ENCODE measurements at places on chromosomes 12 and 14.

DNA sequence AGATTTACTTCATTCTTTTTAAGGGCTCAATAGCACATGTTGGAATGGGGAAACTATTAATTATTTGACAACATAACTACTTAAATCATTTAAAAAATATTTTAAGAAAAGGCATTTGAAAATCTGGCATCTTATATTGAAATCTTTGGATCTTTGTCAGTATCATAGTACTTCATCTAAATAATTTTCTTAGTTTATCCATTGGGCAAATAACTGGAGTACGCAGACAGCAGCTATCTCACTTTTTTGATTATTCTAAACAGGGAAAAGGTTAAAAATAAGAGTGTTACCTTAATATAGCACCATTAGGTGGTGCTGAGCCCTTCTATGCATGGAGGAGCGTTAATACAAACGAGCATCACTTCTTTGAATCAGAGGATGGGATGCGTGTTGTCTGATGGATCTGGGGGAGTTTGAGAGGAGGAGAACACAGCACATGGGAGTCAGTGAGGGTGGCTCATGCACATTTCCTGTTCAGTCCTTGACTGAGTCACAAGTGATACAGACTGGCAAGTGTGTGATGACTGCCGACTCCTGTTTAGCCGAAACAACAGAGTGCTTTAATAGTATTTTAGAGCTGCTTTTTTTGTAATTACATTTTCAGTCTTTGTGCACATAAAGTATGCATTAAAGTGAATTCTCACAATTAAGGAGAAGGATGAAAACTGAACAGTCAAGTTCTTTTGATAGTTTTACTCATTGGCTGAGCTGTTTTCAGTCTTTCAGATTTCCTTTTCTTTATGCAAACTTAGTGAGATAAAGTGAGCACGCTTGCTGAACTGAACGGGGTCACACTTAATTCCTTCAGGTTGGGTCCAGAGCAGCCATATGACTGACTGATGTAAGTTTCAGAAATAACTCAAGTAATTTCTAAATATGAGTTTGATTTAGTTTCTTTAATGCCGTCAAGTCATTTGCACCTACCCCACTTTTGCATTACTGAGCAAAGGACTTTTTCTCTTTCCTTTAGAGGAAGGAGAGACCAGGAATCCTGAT, 92.7 kb downstream of the DIP2B start:
- DNase-seq: peak; percentile 10

DNA sequence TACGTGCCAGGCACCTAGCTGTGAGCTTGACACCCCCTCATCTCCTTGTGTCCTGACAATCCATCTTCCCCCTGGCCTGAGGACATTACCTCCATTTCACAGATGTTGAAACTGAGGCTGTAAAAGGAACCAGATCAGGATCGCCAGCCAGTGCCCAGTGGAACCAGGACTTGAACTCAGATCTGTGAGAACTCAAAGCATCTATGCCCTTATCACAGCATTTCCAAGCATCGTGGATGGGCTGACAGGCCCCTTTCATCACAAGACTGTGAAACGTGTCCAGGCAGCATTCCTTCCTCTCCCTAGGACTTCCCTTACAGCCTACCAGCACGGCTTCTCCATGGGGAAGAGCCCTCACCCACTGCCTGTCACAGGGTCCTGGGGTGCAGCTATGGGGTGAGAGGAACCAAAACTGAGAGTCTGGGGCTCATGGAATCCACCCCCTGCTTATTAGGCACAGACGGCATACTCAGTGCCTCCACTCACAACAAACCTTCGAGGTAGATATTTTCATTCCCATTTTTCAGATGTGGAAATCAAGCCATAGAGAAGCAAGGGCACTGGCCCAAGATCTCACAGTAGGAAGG, 26.9 kb downstream of the CMKLR1 start:
- no peak for DNase-seq

DNA sequence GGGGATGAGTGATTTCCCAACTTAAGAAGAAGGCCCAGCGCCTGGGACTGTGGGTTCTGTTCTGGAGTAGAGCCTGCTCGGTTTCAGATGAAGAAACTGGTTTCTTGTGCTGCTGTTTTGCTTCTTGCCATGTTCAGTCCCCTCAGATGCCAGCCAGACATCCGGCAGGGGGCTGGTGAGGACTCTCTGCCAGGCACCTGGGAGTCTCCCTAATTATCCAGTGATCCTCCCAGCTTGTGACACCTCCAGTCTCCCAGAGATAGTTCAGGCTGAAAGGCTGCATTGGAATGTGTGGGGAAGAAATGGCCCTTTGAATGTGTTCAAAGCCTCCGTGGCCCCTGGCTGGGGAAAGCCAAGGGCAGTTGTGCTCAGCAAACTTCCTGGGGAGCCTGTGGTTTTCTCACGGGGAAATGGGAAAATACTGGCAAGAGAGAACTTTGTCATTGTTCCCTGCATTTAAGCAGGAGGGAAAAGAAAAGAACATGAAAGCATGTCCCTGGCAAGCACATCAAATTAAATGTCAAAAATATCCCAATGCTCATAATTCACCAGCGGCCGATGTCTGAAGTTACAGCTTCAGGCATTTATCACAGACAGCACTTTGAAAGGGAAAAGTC, 8.5 kb upstream of the SERPINA12 start:
- DNase-seq: no peak

- DNase-seq: no peak
These were observed 47.1 kb upstream of the RERG start for GRCh38 chr12:15268309-15268708.

GRCh38 chr12:105018012-105018411, 31.9 kb downstream of the NOPCHAP1 start:
- DNase-seq: no peak

GRCh38 chr14:104726600-104727451, 2.8 kb downstream of the ADSS1 start:
- DNase-seq: peak; percentile 41

GRCh38 chr14:94535506-94535905, 25.7 kb upstream of the SERPINA4 start:
- no peak for DNase-seq

GRCh38 chr12:47155457-47156166, 75.9 kb upstream of the AMIGO2 start:
- DNase-seq: no peak

- DNase-seq: no peak
These were observed 14.1 kb downstream of the ZFHX2 start for GRCh38 chr14:23537351-23538049.

GRCh38 chr12:22459838-22460490, 84.4 kb downstream of the C2CD5 start:
- no peak for DNase-seq

DNA sequence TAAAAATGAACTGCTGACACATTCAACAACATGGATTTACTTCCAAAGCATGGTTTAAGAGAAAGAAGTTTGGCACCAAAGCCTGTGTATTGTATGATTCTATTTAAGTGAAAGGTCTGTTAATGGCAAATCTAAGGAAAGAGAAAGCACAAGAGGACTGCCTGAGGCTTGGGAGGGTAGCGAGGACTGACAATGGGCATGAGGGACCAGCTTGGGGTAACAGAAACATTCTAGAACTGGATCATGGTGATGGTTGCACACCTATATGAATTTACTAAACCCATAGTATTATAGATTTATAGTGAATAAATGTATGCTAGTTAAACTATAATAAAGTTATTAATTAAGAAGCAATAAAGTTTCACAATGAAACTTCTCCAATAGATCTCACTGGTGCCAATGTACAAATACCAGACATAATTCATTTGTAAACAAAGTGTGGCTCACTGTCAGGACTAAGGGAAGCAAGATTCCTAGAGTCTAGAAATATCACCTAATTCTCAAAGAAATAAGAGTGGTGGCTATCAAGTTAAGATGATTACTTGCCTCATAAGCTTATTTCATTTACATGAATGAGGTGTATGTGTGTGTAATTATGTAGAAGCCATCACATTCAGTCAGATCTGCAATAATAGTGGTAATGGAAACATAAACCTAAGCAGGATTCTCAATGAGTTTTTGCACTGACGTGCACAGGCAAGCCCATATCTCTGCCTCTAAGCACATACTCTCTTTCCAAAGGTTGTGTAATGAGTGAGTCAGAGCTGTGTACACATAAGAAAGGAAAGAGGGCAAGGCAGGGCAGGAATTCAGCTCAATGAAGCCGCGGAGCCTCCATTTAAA, 353.4 kb downstream of the KCNH5 start:
- peak; percentile 61 for DNase-seq

DNA sequence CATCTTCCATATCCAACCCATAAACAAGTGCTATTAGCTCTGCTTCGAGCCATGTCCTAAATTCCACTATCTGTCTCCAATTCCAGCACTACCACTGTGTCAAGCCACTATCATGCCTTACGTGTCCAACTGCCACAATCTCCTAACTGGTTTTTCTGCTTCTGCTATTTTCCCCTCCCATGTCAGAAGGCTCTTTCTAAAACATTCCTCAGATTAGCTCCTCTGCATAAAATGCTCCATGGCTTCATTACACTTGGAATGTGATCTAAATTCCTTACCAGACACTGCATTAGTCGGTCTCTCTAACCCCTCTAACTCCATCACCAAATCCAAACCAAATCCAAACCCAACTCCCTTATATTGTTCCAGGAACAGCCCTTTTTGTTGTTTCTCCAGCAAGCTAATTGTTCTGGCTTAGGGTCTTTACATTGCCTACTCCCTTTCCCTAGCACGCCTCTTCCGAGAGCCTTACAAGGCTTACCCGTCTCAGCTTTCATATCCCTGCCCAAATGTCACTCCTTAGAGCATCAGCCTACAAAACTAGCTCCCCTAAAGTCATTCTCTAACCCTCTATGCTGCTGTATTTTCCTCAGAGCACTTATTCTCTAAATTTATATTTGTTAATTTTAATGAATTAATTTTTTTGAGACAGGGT, 139.7 kb downstream of the HELB start:
- DNase-seq: no peak
